Stimulated activated CD8-positive, alpha-beta memory T cell treated with anti-CD3 and anti-CD28 coated beads, Interleukin-15, amount 100 ng/mL, for 4 hours (primary cell): ENCODE measurements at places on chromosomes 7 and 10.

- no peak for DNase-seq
Observed at GRCh38 chr7:18715988-18716387, 220.4 kb downstream of the HDAC9 start.

DNA sequence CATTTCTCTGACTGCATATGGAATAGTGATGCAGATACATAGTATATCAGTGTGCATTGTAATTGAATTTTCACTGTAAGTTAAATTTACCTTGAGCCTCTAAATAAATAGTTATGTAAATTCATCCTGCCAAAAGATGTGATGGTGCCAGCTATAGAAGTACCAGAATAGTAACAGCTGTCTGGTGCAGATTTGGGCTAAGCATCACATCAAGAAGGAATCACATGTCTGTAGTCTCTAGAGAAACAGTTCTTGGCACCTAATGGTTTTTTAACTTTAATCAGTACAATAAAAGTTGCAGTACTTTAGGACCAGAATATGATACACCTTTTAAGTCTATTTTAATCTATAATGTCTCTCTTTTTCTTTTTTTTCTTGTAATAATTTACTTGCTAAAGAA is 17.4 kb downstream of the PLEKHA1 start:
- DNase-seq, result no peak

DNA sequence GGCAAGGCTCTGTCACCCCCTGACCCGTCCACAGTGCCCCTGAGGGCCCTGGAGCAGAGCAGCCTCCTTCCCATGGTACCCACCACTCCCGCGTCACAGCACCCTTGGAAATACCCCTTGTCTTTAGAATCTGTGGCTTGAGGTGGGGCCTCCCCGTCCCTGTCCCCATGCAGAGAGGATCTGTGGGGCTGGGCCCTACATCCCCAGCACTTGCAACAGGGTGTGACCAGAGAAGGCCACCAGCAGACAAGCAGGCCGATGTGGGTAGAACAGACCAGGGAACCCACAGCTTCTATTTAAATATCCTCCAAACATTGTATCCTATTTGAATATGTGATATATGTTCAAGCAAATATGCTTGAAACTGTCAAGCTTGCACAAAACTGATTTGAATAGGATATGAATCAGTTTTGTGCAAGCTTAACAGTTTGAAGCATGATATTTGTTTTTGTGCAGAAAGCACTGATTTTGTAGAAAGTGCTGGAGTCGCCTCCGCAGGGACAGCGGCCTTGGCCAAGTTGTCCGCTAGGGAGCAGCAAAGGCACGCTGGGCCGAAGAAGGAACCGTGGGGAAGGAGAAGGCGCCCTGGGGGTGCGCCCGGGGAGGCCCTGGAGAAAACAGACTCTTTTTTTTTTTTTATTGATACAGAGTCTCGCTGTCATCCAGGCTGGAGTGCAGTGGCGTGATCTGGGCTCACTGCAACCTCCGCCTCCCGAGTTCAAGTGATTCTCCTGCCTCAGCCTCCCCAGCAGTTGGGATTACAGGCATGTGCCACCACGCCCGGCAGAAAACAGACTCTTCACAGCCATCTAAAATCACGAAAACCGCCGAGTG is 2.2 kb downstream of the CFAP46 start:
- no peak for DNase-seq

DNA sequence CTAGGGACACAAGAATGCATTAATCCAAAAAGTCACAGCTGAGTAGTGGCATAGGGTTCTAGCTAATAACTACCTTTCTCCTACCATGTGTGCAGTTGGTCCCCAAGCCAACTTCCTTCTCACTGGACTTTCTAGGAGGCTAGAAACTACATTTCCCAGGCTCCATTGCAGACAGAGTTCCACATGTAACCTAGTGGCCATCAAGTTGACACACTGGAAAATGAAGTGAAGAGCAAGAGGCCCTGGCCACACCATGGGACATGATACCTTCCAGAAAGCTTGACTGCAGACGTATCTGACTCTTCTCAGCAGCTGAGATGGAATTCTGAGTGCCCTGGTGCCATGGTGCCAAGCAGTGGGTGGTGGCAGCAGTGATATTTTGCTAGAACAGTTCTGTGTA is 49.8 kb upstream of the TMEM273 start:
- DNase-seq, result no peak

DNA sequence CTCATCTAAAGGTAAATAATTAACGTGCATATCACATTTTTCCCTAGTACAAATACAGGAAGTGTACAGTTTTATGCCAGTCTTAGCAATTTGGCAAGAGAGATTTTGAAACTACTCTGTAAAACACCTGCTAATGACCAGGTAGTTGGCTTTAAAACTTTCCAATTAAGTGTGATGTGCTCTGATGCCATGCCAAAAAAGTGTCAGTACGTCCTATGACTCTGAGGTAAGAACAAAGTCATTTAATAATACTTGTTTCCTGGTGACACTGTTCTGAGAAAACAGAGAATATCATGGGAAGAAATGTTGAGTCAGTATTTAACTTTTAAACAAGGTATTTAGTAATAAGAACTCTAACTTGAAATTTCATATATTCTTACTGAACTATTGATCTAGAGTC is 9.6 kb downstream of the PDZD8 start:
- no peak for DNase-seq

DNA sequence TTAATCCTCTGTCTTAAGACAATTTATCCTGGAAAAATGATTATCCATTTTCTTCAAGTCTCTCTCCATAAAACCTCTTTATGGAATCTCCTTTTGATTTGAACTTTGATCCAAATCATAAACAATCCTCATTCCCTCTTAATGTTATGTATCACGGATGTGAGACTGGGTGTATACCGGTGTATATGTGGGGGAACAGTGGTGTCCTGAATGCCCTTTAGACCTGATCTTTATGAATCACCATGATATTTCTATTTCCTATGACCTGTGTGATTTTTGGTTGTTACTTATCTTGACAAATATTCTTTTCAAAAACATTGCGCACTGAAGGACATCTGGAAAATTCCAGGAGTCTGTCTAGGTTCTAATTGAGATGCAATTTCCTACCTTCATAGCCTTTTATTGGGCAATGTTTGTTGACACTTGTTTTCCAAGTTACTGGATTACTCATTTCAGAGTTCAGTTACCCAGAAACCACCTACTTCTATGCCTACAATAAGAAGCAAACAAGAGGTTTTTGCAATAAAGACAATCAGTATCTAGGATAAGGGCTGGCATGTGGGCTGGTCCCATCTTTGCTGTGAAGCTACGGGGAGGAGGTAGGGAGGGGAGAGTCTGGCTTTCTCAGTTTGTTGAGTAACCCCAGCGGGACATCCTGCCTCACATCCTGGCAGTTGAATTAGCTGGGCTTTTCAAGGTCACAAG is 190.4 kb downstream of the CTTNBP2 start:
- no peak for DNase-seq

- DNase-seq, result no peak
Observed at GRCh38 chr10:48361176-48361575, 54.7 kb downstream of the MAPK8 start.

- DNase-seq, result no peak
Observed at GRCh38 chr10:65570143-65571010, 1355.5 kb upstream of the LRRTM3 start.

- no peak for DNase-seq
Observed at GRCh38 chr7:107274506-107274905, 105.7 kb downstream of the HBP1 start.

DNA sequence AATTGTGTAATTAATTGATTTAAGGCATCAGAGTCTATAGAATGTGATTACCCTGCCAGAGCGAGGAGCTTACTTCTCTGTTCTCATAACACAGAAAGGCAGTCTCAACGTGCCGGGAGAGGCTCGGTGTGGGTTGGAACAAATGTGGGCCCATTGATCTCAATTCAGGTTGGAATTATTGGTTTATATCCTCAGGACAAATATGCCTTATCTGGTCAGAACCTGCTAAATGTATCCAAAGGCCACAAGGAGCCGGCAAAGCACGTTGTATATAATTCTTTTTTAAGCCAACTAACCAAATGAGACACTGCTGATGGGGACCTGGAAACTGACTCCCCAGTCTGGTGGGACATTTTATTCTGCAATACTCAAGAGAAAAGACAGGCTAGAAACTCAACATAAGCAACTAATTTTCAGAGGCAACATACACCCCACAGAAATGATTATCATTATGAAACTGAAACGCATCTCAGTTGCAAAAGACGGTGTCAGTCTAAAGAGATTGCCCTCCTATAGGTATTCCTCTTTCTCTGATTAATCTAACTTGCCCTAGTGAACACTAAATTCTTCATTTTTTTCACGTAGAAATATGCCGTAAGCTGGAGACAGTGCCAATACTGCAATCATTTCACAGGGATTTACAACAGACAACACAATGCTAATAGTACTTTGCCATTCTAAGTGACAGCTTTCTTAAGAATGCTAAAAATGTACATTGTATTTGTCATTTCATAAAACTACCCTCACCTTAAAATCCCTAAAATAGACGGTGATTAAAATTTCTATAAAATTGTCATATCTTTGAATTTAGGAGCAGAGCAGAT is 9.4 kb downstream of the EBF3 start:
- no peak for DNase-seq

DNA sequence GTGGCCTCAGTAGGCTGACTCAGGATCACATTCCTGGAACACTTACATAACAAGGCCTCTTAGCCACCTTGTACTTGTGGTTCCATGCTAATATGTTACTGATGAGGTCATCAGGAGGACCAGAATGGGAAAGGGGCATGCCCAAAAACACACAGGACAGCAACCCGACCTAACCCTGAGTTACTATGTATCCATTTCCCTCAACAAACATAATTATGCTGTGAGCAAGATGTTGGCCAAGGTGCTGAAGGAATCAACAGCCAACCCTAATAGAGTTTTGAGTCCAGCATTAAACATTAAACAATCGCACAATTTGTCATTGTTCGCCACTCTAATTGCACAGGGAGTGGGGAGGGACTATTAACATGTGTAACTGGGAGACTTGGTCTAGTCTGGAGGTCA is 129.4 kb downstream of the PLPP4 start:
- no peak for DNase-seq

- no peak for DNase-seq
Observed at GRCh38 chr7:138962561-138963270, 18.5 kb downstream of the KIAA1549 start.

GRCh38 chr7:37990337-37990736 is 69.9 kb downstream of the EPDR1 start:
- no peak for DNase-seq

GRCh38 chr10:5461914-5462840 is 37.2 kb downstream of the CALML5 start:
- DNase-seq, result no peak

- no peak for DNase-seq
Observed at GRCh38 chr7:134290286-134290685, 26.4 kb downstream of the SLC35B4 start.

- DNase-seq, result no peak
Observed at GRCh38 chr7:125033506-125033905, 103.9 kb upstream of the POT1 start.

DNA sequence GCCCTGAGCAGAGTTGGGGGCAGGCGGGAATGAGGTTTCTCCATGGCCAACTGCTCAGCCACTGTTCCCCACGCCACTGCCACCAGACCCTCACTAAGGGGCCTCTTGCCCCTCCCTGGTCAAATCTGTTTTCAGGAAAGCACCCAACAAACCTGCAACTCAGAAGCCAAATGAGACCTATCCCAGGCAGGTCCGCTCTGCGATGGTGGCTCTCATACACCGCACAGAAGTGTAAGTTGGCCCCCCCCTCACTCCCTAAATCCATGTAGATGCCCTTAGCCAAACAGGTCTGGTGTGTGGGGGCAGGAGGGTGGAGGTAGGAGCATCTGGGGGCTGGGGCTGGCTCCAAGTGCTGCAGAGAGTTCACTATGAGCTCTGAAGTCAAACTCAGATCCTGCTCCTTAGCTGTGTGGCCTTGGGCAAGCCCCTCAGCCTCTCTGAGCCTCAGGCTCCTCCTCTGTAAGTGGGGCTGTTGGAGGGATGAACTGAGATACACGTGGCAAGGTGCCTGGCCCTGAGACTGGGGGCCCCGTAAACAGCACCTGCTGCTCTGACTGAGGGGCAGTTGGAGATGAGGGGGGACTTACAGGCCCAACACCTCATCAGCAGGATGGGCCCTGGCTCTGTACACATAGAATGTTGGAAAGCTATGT is 1.1 kb downstream of the MMRN2 start:
- DNase-seq, result no peak

DNA sequence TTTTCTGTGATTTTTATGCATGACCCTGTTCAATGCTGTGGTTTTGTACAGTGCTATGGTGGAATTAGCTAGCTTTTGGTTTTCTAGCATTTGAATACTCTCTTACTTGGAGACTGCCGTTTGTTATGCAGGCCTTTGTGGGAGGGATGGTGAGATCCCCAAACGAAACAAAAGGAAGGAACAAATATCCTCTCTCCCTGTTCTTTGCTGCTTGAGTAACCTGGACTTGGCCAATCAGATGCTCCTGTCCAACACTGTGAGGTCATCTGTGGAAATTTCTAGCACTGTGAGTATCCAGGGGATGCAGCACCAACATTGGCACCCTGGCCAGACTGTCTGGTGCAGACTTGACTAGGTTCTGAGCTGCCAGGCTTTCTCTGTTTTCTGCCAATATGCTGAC is 314.4 kb downstream of the ANKRD30A start:
- DNase-seq, result no peak

DNA sequence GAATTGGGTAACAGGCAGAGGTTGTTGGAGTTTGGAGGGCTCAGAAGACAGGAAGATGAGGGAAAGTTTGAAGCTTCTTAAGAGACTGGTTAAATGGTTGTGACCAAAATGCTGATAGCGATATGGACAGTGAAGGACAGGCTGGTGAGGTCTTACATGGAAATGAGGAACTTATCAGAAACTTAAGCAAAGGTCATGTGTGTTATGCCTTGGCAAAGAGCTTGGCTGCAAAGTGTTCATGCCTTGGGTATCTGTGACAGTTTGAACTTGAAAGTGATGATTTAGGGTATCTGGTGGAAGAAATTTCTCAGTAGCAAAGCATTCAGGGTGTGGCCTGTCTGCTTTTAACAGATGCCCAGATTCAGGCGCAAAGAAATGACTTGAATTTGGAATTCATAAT is 64.5 kb upstream of the EEPD1 start:
- no peak for DNase-seq

- no peak for DNase-seq
Observed at GRCh38 chr7:5445981-5446594, 22.5 kb upstream of the TNRC18 start.

GRCh38 chr10:88991899-88992320 is 1.3 kb downstream of the FAS start:
- DNase-seq, result no peak

DNA sequence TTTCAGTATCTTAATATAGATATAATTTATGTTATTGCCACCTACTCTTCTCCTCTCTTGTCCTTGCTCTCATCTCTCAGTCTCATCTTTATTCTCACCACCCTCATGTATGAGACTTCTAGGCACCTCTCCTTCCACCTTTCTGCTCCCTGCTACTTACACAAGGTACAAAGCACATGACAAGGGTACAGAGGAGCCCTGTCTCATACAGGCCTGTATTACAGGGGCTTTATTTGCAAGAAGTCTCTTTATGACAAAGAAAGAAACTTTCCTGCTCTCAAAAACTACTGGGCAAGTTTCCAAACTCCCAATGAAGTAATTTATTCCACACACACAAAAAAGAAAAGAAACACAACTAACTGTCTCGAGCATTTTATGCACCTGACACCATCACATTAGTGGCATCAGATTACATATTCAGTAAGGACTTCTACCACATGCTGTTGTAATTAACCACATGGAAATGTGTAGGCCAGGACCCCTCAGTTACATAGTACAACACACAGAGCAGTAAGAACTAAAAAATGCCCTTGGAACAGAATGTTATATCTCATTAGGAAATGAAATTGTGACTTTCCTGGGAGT is 253.1 kb downstream of the FZD1 start:
- DNase-seq, result no peak

GRCh38 chr7:93150200-93150835 is 2.1 kb upstream of the SAMD9L start:
- DNase-seq, result no peak

GRCh38 chr10:129879655-129880054 is 84.4 kb downstream of the EBF3 start:
- DNase-seq, result no peak
